ENCODE measurements at places on chromosomes 11 and 22.

- peak; percentile 18 for DNase-seq
Observed at GRCh38 chr11:19441752-19442553, 201.2 kb upstream of the E2F8 start.

DNA sequence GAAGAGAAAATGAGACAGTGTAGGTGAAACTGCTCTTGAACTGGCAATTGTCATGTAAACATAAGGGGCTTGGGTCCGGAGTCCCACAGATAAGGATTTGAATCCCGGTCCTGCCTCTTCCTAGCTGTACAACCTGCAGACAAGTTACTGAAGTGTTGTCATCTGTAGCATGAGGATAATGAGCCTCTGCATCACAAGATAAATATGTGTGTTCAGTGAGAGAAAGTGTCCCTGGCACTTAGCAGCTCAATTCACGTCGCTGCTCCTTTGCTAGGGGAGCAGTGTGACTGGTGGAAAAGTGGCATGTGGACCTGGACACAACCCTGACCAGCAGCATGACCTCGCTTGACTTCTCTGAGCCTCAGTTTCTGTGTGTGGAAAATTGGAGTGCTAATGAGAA, 73.7 kb upstream of the NECTIN1 start:
- DNase-seq, result no peak

GRCh38 chr22:39942439-39943230, 17.6 kb upstream of the TMA7B start:
- no peak for DNase-seq

- DNase-seq, result no peak
Observed at GRCh38 chr11:34653851-34654482, 33.1 kb downstream of the EHF start.

DNA sequence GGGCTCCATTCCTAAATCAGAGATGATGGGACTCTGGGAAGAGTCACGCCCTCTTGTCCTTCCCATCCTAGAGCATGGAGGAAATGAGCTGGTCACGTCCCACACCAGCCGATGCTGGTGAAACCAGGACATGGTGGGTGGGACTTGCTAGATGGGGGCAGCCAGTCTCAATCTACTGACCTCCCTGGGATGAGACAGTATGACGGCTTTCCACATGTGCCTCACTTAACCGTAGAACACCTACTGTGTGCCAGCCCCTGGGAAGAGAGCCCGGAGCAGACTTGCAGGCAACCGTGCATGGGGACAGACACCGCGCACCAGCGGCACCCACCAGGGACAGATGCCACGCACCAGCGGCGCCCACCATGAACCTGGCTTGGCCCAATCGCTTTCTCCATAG, 3.8 kb downstream of the OSBPL5 start:
- no peak for DNase-seq

GRCh38 chr11:3950996-3951660, 95.7 kb downstream of the STIM1 start:
- peak; percentile 84 for DNase-seq

DNA sequence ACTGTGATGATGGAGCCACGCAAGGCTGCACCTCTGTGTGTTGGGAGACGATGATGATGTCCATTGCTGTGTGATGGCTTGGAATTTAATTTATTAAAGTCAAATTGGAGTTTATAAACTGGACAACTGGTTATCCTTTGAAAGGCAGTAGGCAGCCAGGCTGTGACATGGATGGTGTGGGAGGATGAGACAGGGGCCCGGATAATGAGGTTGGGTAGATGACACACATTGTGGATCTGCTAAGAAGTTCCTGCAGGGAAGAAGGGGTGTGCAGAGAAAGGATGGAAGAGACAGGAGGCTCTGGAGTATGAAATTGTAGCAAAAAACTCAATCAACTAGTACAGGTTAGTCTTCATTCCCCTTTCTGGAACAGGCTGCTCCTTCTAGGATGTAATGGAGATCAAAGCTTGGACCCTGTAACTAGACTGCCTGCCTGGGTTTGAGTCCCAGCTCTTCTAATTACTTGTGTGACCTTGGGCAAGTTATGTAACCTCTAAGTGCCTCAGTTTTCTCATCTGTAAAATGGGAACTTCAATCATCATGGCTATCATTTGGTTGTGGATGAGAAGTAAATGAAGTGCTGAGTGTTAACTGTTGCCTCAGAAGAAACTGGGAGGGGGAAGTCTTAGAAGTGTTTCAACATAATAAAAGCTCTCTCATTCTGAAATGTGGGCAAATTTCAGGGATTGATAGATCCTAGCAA, 4.2 kb upstream of the HINFP start:
- DNase-seq, result no peak

DNA sequence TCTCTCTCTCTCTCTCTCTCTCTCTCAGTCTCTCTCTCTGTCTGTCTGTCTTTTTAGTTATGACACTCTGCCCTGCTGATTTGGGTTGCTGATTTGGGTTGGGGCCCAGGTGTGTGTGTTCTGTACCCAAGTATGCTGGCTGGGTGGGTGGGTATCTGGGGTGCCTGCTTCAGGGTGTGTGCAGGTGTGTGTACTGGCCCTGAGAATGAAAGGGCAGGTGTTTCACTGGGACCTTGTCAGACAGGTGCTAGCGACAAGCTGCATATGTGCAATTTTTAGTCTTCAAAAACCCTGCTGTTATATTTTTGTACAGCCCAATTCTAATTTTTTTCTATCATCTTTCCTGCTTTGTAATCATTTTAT, 943 bp downstream of the CSF2RB start:
- no peak for DNase-seq
